ENCODE measurements at places on chromosomes 13 and 19.

DNA sequence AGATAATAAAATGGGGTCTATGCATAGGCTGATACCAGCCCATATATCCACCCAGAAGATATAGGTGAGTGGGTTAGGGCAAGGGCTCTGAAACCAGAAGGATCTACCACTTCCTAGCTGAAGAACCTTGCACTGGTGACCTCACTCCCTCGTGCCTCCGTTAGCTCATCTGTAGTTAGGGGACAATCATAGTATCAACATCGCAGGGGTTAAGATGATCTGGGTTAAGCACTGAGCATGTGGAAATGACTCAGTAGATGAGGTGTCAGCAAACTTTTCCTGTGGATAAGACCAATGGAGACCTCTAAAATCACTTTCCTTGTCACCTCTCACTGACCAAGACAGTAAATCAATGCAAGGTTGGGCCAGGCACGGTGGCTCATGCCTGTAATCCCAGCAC lies 30.5 kb downstream of the TNFSF14 start:
- no peak for DNase-seq

DNA sequence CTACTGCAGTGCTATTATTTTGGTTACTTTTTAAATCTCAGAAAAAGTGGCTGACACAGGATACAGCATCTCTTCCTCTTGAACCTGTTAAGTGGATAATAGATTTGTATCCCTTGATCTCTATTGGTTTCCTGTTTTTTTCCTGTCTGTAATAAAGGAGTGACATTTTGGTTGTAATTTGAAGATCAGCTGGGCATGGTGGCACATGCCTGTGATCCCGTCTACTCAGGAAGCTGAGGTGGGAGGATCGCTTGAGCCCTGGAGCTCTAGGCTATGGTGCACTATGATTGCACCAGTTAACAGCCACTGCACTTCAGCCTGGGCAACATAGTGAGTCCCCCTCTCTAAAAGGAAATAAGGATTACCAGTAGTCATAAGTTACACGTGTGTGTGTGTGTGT lies 46.8 kb downstream of the METTL21C start:
- no peak for DNase-seq

DNA sequence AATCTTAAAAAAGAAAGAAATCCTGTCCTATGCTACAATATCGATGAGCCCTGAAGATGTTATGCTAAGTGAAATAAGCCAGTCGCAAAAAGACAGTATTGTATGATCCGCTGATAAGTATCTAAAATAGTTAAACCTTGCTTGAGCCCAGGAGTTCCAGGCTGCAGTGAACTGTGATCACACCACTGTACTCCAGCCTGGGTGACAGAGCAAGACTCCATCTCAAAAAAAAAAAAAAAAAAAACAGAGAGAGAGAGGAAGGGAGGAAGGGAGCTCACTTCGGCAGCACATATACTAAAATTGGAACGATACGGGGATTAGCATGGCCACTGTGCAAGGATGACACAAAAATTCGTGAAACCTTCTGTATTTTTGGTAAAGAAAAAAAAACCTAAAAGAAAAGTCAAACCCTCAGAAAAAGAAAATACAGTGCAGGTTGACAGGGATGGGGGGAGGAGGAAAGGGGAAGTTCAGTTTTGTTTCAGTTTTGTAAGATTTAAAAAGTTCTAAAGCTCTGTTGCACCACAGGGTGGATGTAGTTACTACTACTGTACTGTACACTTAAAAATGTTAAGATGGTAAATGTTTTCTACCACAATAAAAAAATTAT lies 8.4 kb downstream of the CLASRP start:
- DNase-seq = no peak

GRCh38 chr13:88246239-88246638 lies 575.1 kb downstream of the SLITRK5 start:
- DNase-seq = no peak

- DNase-seq = no peak
These were observed 6.7 kb downstream of the TPT1 start for GRCh38 chr13:45333977-45334922.

DNA sequence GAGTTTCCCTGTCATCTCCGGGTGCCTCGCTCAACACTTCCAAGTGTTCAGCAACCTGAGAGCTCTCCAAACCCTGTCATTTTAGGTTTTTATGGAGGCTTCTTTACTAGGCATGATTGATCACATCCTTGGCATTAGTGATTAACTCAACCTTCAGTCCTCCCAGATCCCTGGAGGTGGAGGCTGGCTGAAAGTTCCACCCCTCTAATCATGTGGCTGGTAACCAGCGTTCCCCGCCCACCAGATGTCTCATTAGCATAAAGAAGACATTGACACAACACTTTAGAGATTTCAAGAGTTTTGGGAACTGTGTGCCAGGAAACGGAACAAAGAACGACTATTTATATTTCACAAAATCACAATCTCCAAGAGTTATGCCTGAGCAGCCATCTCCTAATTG lies 71.1 kb upstream of the RGCC start:
- DNase-seq = no peak

GRCh38 chr19:5351731-5352228 lies 11.2 kb upstream of the PTPRS start:
- no peak for DNase-seq

GRCh38 chr19:55486971-55487923 lies 989 bp upstream of the SSC5D start:
- peak; percentile 90 for DNase-seq

DNA sequence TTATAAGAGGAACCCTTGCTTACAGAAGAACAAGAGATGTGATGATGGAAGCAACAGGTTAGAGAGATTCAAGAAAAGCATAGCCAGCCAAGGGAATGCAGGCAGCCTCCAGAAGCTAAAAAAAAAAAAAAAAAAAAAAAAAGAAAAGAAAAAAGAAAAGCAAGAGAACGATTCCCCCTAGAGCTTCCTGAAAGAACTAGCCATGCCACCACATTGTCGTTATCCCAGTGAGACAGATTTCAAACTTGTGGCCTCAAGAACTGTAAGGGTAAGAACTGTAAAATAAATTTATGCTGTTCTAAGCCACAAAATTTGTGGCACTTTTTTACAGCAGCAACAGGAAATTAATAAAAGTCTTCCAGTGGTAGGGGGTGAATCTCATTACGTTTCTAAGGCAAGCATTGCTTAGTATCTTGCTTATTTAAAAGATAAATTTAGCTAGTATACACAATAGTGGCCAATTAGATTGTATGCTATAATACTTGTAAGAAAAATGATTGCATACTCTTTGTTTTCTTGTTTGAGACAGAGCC lies 21.8 kb downstream of the RFXAP start:
- no peak for DNase-seq

DNA sequence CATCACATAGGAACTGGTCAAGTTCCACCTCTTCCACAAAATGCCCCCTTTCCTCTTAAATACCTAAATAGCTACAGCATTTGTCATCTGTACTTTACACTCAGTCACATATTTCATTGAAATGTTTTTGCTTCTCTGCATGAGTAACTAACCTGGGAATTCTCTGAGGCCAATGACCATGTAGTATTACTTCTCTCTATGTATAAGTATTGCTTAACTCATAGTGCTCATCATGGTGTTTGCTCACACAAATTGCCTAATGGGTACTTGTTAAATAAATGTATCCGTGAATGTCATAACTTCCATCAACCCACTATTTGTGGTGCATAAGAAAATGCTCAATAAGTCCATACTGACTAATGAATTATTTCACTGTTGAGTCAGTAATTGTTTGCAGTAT lies 115.5 kb downstream of the FGF14 start:
- no peak for DNase-seq

DNA sequence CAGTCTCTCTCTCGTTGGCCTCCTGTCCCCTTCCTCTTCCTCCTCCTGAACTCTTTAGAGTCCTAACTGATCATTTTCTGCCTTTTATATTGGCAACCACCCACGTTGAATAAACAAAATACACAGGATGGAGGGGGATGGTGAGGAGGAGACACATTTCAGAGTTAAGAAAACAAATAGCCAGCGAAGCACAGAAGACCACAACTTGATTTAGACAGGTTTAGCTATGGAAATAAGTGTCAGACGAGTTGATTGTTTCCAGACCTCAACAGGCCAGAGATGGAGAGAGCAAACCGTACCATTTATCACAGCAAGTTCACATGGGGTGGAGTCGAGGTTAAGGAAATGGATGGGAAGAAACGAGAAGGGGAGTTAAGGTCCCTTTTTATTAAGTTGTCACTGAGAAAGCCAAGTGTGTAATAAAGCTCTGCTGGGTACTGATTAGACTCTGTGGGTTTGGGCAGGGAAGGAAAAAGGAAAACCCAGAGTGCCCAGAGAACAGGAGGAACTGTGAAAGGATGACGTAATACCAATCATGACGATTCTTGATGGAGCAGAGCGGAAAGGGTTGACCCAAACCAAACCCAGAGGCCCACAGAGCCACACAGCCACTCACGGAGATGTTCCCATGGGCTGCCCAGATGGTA lies 11.1 kb upstream of the SERP2 start:
- DNase-seq = no peak

All from vagina (tissue), 2 donors.